ENCODE measurements at places on chromosomes 7 and 10.

DNA sequence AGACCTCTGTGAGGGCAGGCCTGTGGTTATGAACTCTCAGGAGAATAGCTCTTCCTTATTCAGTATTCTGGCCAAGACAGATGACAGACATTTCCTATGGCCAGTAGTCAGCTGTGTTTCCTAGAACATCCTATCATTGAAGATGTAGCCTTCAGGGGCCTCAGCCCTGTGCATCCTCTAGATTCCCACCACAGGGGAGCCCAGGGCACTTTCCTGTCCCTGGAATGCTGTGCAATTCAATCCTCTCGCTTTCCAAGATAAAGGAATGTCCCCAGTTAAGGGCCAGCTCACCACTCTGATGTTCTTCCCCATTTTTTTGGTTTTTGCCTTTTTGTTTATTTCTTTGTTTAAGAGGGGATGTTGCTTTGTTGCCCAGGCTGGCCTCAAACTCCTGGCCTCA, 578.8 kb upstream of the C7orf33 start:
- DNase-seq = no peak
- H3K36me3 ChIP-seq = no peaks in the 10 kb centered on the region
- no peaks in the 10 kb centered on the region for H3K27me3 ChIP-seq
- H3K4me1 ChIP-seq = no peaks in the 10 kb centered on the region

DNA sequence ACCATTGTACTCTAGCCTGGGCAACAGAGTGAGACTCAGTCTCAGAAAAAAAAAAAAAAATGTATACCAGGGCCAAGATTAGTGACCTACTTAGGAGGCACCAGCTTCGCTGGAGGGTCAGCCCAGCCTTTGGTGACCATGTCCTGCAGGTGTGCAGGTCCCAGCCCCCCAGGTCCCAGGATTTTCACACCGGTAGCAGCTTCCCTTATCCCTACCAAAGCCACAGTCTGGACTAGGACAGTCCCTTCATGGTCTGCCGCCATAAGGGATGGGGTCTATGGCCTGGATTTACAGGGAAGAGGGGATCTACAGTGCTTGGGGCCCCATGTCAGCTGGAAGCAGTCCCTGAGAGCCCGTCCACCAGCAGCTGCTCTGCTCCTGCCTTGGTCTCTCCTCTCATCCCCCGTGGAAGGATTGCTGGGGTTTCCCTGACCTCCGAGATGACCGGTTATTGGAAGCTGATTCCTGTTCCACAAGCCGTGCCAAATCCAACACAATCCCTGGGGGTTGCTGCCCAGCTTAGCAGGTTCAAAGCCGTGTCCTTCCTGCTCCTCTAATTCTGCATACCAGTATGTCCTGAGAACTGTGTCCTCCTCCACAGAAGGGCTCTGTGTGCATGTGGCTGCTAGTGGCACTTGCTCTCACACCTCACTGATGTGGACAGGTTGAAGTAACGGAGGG, 11.0 kb upstream of the NDUFB2 start:
- no peaks in the 10 kb centered on the region for H3K27me3 ChIP-seq
- no peak overlapping the region for H3K4me3 ChIP-seq
- H3K4me1 ChIP-seq = peaks cover 22% of the 10 kb centered on the region
- no peak overlapping the region for H3K27ac ChIP-seq
- peaks cover 10% of the 10 kb centered on the region for H3K36me3 ChIP-seq

- no peak for DNase-seq
- peaks cover 11% of the 10 kb centered on the region for H3K4me1 ChIP-seq
- no peaks in the 10 kb centered on the region for H3K27me3 ChIP-seq
Observed at GRCh38 chr7:45687721-45688120, 113.6 kb downstream of the ADCY1 start.

DNA sequence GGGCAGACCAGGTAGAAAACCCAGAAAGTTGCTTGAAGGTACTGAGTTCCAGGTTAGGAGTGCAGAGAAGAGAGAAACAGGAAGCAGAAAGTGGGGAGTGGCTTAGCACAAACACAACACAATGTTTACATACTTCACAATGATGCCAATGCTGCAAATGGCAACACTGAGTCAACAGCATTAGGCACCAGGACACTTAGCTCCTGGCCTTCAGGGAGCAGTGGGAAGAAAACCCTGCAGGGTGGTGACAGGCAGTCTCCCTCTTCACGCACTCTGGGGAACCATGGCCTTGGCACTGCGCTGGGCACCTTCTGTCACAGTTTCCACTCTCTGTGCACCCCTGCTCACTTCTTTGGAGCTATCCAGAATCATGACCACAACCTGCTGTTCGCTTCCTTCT, 7.3 kb downstream of the ICA1 start:
- no peaks in the 10 kb centered on the region for H3K36me3 ChIP-seq
- peaks cover 11% of the 10 kb centered on the region for H3K27me3 ChIP-seq
- no peak overlapping the region for H3K27ac ChIP-seq
- no peak for DNase-seq

DNA sequence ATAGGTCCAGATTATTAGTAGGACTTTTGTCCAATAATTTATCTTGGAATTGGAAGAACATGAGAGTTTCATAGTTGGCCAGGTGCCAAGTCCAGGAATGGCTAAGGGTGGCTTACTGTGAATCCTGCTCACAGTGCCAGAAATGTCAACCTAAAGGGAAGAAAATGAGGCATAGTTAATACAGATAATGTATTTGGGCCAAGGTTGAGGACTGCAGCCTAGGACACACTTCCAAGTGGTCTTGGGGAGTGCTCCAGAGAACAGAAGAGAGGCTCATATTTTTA, 78.2 kb downstream of the MAPK8 start:
- no peak for DNase-seq
- no peaks in the 10 kb centered on the region for H3K27me3 ChIP-seq
- no peak overlapping the region for H3K4me3 ChIP-seq
- H3K36me3 ChIP-seq = peaks cover 5% of the 10 kb centered on the region

GRCh38 chr7:78576236-78576635, 777.7 kb downstream of the PHTF2 start:
- H3K36me3 ChIP-seq = no peaks in the 10 kb centered on the region
- H3K4me1 ChIP-seq = peaks cover 25% of the 10 kb centered on the region
- H3K27me3 ChIP-seq = no peaks in the 10 kb centered on the region

DNA sequence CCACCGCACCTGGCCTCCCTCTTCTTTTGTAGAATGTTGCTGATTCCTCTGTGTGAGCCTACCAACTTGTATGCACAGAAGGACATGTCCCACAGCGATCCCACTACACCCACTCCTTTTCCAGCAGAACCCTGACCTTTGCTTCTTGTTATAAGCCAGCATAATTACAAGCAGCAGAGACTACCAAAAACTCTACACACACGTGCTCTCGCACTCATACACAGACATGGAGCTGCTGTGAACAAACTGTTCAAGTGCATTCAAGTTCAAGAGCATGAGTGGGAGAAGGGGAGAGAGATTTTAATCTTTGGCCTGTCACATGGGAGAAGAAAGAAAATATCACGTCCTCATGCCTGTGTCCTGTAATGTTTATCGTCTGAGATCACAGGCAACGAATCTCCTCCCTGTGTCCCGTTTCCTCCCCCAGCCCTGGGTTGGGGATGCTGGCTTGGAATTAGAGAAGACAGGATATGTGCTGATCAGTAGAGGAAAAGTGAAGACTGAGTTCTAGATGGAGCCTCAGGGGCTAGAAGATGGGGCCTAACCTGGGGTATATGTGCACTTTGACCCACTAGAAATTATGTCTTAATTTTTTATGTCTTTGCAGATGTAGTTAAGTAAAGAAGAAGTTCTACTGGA, 79.6 kb downstream of the NHLRC2 start:
- H3K4me1 ChIP-seq = no peaks in the 10 kb centered on the region
- no peak overlapping the region for H3K4me3 ChIP-seq
- no peak for DNase-seq
- H3K27ac ChIP-seq = no peak overlapping the region
